ENCODE measurements at places on chromosomes 12 and 14. TPM values are rescaled to one million over a fixed set of nuclear protein-coding genes. Genes with fewer than 3 reads are reported as not detected.

Gene TESPA1
- 1.0 TPM for polyA plus RNA-seq

Gene GLT8D2
- 30.7 TPM for polyA plus RNA-seq

Gene SOAT2
- polyA plus RNA-seq: 3.4 TPM

Gene GPR84
- polyA plus RNA-seq: 0.38 TPM

Gene A2ML1
- polyA plus RNA-seq: 0.63 TPM

Measured in aorta (tissue), 5 donors.